Naive thymus-derived CD4-positive, alpha-beta T cell (primary cell): ENCODE measurements at places on chromosomes 5 and 9. TPM values are rescaled to one million over a fixed set of nuclear protein-coding genes. Genes with fewer than 3 reads are reported as not detected.

- DNase-seq: no peak
Measured at GRCh38 chr9:36275060-36275459, 16.8 kb upstream of the GNE start.

DNA sequence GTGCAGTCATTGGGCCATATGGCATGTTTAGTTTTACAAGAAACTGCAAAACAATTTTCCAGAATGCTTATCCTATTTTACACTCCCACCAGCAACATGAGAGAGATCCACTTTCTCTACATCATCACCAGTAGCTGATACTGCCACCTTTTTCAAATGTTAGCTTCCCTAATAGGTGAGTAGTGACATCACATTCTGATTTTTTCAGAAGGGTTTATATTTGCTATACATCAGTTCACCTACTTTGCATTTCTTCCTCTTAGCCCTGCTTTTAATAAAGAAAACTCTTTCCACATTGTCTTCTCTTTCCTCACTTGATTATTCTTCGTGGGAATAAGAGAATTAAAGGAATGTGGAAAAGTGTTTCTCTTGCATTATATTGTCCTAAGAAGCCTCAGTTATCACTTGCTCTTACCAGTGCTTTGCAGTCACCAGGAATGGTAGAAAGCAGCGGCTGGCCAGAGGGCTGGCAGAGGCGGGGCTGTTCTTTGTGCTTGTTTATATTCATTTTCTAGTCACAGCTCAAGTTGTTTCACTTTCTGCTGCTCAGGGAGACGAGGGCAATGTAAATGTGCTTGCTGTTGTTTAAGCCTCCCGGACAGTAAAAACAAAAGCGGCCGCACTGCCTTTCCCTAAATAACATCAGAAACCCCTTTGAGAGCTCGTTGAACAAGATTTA lies 164.8 kb downstream of the HSD17B3 start:
- no peak for DNase-seq

DNA sequence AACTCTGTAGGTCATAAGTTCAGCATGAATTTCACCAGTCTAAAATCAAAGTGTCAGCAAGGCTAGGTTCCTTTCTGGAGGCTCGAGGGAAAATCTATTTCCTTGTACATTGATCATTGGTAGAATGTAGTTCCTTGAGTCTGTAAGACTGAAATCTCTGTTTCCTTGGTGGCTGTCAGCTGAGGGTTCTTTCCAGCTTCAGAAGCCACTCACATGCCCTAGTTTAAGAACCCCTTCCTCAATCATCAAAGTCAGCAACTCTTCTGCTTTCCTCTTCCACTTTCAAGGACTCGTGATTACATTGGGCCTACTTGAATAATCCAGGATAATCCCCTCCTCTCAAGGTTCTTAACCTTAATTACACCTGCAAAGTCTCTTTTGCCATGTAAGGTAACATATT lies 4.9 kb upstream of the SCAMP1 start:
- DNase-seq: no peak

DNA sequence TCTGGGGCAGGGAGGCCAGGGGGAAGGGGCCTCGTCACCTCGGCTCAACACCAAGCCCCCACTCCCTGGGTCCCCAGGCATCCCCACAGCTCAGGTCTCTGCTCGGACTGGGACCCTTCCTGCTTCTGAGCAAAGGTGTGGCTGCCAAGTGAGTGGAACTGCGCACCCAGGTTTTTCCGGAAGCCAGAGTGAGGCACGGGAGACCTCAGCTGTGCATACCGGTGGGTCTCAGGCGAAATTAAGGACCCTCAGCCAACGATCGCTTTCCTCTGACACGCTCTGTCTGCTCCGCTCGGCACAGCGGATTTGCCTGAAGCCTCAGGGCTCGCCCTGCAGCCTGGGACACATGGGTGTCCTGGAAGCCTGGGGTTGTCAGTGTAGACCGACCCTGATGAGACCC lies 41.0 kb upstream of the IRX4 start:
- DNase-seq: no peak

DNA sequence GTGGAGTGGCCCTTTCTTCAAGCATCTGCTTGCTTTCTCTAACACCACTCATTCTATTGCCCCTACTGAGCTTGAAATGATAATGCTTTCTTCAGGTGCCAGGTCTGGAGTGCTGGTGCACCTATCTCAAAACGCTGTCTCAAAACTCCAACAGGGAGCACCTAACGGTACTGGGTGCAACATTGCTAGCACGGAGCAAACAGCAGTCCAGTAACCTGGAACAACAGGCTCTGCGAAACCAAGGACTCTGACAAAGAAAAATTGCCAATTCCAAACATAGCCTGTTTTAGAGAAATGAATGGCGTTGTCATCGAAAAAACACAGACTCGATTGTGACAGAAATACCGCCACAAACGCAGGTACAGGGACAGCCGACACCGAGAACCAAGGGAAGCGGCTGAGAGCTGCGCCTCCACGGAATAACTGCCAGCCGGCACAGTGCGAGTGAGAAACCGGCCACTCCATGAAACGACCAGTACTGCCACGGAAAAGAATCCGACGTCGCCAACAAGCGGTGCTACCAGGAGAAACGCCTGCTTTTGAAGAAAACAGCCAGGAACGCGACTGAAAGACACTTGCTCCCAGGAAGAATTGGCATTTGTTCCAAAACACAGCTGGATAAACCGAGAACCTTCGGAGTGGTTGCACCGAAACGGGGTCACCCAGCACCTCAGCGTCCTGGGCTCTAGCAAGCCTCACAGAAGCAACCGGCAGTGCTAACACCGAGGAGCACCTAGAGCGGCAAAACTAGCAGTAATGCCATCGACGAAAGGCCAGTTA lies 3.1 kb downstream of the ANXA2R start:
- no peak for DNase-seq

DNA sequence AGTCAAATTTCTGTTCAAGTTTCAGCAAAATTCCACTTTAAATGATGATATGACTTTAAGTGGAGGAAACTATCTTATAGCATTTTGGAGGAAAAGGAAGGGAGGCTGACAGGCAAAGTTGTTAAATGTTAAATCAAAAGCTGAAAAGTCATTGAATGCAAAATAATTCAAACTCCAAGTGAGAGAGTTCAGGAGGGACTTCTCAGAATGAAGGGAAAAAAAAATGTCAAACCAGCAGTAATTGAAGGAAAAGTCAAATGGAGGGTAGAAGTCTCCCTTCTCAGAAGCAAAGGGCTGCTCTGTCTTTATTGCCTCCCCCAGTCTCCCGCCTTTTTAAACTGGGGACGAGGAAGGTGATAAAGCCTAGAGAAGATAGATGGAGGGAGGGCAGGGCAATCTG lies 134.8 kb downstream of the CMYA5 start:
- DNase-seq: no peak

GRCh38 chr9:120410925-120411501 lies 169.0 kb downstream of the CDK5RAP2 start:
- no peak for DNase-seq

GRCh38 chr5:19554524-19554923 lies 433.5 kb downstream of the CDH18 start:
- DNase-seq: no peak

DNA sequence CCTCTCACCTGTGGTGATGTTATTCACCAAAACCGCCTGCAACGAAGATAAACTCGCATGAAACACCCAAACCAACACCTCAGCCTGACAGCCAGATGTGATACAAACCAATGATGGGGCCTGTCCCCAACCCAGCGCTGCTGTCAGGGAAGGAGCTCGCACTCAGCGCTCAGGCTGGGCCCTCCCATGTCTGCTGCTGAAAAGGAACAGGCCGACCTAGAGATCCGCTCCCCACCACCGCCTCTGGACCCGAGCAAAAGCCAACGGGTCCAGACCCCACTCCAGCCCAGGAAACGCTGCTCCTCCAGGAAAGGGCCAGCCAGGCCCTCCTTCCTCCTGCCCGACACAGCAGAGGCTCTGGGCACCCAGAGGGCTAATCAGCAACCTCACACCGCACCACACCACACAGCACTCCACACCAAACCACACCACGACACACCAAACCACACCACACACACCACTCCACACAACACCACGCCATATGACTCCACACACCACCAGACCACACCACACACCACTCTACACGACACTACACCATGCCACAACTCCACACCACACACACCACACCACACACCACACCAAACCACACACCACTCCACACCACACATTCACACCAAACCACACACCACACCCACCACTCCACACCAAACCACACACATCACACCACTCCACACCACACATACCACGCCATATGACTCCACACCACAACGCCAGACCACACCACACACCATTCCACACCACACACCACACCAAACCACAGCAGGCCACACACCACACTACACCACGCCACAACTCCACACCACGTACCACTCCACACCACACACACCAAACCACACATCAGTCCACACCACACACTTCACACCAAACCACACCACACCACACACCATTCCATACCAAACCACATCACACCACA lies 46.5 kb downstream of the GOLM1 start:
- no peak for DNase-seq

GRCh38 chr5:91484662-91485061 lies 101.5 kb upstream of the ARRDC3 start:
- DNase-seq: no peak

GRCh38 chr5:95884017-95884325 lies 61.4 kb upstream of the GLRX start:
- DNase-seq: no peak

The PHF24 gene
- polyA plus RNA-seq: not detected

GRCh38 chr5:15518786-15519185 lies 18.8 kb downstream of the FBXL7 start:
- DNase-seq: no peak

DNA sequence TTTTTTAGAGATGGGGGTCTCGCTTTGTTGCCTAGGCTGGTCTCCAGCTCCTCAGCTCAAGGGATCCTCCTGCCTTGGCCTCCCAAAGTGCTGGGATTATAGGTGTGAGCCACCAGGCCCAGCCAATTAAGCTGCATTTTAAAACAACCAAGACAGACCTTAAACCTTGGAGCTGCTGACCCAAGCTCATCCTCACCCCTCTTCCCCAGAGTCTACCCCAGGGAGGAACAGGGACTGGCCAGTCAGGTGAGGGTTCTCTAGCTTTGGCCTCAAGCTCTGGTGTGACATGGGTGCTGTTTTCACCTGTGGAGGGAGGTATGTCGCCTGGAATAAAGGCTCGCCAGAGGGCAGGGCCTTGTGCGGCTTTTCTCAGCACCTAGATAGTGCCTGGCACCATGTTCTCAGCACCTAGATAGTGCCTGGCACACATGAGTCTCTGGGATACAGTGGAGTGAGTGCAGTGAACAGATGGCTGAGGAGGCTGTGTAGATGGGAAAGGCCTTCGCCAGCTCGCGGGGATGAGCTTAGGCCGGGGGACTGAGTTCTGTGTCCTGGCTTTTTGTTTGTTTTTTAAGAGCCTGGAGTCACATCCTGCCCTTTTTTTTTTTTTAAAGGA lies 7.4 kb downstream of the CDK9 start:
- DNase-seq: no peak

DNA sequence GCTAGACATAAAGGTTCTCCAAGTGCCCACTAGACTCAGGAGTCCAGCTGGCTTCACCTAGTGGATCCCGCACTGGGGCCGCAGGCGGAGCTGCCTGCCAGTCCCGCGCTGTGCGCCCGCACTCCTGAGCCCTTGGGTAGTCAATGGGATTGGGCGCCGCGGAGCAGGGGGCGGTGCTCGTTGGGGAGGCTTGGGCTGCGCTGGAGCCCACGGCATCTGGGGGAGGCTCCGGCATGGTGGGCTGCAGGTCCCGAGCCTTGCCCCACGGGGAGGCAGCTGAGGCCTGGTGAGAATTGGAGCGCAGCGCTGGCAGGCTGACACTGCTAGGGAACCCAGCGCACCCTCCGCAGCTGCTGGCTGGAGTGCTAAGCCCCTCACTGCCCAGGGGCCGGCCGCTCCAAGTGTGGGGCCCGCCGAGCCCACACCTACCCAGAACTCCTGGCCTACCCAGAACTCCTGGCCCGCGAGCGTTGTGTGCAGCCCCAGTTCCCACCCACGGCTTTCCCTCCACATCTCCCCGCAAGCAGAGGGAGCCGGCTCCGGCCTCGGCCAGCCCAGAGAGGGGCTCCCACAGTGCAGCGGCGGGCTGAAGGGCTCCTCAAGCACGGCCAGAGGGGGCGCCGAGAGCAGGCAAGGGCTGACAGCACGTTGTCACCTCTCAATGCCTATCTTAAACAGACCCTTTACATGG lies 260.7 kb upstream of the DMRT1 start:
- DNase-seq: no peak

DNA sequence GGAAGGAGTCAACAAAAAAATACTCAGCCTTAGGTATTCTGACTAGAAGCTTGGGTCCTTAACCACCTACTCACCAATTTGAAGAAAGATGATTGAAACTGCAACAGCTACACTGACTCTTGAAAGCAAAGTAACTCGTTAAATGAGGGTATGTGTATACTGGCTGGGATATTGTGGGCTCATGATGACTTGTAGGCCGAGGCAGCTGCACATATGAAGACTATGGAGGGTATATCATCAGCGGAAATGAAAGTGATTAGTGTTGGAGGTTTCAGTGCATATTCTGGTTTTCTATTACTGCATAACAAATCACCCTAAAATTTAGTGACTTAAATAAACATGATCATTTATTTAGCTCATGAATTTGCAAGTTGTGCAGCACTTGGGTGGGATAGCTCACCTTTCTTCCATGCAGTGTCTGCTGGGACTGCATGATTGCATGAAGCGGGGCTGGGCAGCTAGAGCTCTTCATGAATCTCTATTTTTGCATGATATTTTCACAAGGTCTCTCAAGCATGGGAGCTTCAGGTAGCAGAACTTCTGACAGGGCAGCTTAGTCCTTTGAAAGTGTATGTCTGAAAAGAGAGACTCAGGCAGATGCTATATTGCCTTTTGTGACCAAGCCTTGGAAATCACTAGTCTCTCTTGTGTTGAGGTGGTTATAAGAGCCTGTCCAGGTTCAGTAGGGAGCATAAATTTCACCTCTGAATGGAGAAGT lies 96.1 kb upstream of the CDKN2B start:
- DNase-seq: no peak

The ESM1 gene
- polyA plus RNA-seq: not detected

The ASS1 gene
- polyA plus RNA-seq: not detected

GRCh38 chr5:115480271-115480670 lies 64.3 kb downstream of the FEM1C start:
- DNase-seq: no peak

DNA sequence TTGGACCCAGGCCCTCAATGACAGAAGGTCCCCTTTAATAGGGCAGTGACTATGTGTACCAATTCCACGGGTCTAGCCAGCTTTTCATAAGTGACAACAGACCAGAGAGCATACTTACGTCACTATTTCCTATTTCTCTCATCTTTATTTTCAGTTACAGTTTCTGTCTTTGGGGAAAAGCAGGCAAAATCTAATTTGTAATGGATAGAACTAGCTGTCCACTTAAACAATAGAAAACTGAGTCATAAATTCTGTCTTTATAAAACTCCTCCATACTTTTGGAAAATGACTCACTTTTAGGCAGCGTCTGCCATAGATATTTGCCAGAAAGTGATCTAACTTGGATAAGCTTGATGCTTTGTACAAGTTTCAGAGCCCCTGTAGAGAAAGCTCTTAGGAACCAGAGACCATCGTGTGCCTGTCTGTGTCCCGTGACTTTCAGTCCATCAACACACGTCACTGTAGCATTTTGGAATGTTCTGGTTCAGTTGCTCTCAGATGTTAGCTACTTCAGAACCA lies 101.9 kb downstream of the F2RL2 start:
- no peak for DNase-seq

- DNase-seq: no peak
Measured at GRCh38 chr5:103114440-103114839, 5.5 kb downstream of the GIN1 start.
